Activated naive CD4-positive, alpha-beta T cell treated with Interleukin-2 at 50 U/mL for 16 hours (primary cell): ENCODE measurements at places on chromosomes 1 and 21.
A peak's percentile ranks its signal among the peaks of the same experiment; 100 is the strongest.

GRCh38 chr1:59427155-59427554 lies 130.3 kb downstream of the FGGY start:
- DNase-seq, result no peak

GRCh38 chr1:8646189-8646588 lies 171.3 kb downstream of the RERE start:
- no peak for DNase-seq

DNA sequence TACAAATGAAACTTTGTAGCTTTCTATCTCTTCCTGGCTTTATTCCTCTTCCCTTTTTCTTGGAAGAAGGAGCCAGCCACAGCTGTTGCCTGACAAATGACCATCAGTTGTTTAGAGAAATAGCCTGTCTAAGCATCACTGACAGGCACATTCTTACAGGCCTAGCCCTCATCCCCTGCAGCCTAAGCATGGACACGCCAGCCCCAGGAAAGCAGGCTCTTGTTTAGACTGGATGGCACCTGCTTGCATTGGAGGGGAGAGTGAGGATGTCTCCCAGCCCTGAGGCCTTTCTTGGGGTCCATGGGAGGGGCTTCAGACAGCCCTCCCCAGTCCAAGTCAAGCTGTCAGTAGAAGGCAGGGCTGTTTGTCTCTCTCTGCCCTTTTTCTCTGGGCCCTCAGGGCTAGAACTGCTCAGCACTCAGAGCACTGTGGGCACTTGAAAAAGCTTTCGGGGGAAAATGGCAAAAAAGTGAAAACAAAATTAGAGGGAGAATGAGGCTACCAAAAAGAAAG lies 282.5 kb upstream of the PLXNA2 start:
- no peak for DNase-seq

DNA sequence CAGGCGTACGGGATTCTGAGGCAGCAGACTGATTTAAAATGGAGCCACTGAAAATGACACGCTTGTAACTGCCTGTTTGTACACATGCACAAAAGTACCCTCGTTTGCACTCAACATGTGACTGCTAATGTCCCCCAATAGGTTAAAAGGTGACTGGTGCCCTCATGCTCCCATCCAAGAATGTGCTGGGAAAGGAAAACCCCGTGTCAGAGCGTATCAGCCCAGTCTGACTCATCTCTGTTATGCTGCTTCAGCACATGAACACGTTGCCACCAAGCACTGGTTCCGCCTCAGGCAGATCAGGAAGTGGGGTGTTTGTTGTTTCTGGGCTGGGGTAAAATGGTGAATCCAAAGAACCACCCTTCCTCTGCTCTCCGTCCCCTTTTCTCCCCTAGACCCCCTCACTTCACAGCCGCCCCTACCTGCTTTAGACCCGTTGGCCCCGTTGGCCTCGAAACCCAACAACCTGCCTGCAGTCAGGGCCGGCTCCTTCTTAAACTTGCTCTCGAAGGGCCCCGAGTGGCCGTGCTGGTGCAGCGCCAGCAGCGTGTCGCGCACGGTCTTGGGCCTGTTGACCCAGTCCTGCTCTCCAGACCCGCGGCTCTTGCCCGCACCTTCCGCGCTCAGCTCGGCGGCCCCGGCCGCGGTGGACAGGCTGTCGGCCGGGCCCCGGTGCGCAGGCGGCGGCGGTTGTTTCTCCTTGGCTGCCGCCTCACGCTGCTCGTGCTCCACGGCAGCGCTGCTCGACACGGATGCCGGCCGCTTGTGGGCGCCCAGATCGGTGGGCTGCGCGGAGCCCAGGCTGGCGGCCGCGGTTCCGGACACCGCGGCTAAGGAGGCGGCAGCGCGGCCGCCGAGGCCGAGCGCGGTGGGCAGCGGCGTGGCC lies 1.7 kb downstream of the IRF2BP2 start:
- DNase-seq, result peak; percentile 80

DNA sequence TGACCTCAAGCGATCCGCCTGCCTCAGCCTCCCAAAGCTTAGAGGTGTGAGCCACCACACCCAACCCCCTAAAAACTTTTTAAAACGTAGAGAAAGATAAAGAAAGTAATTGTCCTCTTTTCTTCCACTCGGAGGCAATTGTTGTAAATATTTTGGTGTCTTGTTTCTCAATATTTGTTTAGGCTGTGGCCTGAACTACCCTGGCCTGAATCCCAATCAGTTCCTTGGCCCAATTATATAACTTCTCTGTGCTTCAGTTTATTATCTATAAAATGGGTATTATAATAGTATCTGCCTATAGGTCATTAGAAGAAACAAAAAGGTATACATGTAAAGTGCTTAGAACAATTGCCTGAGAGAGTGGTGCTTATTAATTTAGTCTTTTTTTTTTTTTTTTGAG lies 1.8 kb upstream of the ATP5PO start:
- DNase-seq, result no peak

GRCh38 chr1:205199931-205200299 lies 11.6 kb downstream of the DSTYK start:
- DNase-seq, result peak; percentile 20

GRCh38 chr21:41670056-41670805 lies 96.6 kb downstream of the RIPK4 start:
- DNase-seq, result no peak

GRCh38 chr1:205348554-205349487 lies 7.9 kb downstream of the KLHDC8A start:
- no peak for DNase-seq

DNA sequence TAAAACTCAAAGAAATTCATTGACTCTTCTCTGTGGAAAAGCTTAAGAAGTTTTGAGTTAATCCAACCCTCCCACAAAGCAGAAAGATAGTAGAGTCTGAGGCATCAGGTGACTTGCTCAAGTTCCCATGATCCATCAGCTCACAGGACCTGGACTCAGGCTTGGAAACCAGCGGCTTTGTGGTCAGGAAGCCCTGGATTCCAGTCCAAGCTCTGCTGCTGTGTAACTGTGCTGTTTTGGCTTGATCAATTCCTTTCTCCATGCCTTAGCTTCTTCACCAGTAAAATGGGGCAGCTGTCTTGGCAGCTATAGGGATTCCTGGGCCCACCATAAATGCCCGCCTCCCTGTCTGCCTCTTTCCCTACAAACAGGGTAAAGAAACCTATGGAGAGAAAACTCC lies 180.2 kb downstream of the HIVEP3 start:
- no peak for DNase-seq

DNA sequence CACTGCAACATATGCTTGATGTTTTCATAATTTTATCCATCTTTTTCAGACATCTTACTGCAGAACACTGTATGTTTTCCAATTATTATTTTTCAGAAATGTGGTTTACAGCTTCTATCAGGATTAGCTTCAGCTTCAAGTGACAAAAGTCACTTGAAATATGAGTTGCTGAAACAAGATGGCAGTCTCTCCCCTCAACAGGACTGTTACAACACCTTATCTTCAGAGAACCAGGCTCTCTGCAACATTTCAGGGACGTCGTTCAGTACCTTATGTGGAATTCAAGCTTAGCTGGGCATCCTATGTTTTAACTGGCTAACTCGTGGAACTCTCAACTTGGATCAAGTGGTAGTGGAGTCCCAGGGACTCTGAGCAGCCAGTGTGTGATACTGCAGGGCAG lies 2.0 kb upstream of the UBE2G2 start:
- DNase-seq, result no peak

GRCh38 chr21:31713973-31714740 lies 17.8 kb downstream of the SCAF4 start:
- DNase-seq, result no peak

- DNase-seq, result no peak
Observed at GRCh38 chr1:118989878-118990378, 1.8 kb upstream of the TBX15 start.

DNA sequence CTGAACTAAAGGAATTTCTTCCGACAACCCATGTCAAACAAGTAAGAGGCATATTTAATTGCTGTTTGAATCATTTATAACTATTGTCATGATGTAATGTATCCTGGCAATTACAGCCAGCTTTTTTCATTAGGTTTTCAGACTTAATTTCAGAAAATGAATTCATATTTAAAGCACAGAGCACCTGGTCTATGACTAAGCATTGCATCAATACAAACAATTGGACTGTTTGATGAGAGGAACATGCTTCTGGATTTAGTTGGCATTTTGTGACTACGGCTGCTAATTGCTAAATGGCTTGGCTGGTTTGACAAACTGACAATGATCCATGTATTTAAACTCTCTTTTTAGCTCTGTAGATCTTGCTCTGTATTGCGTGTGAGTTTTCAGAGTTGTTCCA lies 853.4 kb downstream of the NCAM2 start:
- no peak for DNase-seq

DNA sequence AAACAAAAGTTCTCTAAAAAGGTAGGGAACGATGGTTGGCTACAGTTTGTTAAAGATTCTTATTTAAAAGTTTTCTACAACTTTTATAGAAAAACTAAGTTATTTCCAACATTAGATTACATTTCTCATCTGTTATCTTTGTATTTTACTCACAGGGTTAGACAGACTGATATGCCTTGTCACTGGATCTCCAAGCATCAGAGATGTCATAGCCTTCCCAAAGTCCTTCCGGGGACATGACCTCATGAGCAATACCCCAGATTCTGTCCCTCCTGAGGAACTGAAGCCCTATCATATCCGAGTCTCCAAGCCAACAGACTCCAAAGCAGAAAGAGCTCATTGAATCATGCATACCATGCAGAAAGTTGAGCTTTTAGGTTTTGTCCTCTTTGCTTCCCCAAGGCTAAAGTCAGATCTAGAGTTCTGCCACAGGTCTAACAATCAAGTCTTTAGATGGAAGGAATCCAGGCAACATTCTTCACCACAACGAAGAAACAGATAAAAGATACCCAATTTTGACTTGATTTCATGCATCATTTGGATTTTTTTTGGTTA lies 10.3 kb downstream of the GAS5 start:
- DNase-seq, result no peak

DNA sequence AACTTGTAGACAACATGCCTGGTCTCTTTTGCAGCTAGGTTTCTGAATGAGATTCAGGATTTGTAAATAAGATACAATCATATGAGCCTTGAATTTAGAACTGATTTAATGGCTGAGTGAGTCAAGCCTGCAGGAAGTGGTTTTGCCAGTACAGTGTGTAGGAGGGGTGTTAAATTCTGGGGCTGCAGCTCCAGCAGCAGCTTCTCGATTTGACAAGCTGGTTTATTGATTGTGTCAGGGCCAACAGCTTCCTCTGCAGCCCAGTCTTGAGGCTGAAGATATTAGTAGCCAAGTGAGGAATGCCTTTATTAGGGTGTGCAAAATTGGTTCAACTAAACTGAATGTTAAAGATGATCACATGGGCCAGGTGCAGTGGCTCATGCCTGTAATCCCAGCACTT lies 11.5 kb upstream of the PLA2G5 start:
- peak; percentile 56 for DNase-seq

DNA sequence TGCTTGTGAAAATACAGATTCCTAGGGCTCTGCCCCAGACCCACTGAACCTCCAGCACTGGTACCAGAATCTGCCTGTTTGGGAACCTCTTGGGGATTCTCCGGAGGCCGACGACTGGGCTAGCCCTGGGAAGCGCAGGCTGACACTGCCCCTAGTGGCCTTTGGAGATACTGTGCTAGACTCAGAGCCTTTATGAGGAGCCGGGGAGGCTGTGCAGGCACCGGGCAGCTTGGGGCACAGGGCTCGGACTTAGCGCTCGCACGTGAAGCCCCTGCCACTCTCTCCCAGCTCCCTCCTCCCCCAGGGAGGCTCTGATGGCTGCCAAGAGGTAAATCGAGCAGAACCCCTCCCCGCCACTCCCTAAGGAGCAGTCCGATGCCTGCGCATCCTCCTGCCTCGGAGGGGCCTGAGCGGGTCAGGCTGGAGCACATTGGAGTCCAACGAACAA lies 144.6 kb upstream of the TNR start:
- DNase-seq, result no peak

- no peak for DNase-seq
Observed at GRCh38 chr1:223825767-223826748, 19.7 kb downstream of the TP53BP2 start.

GRCh38 chr1:41842326-41842725 lies 76.4 kb downstream of the HIVEP3 start:
- no peak for DNase-seq
